Hematopoietic multipotent progenitor cell treated with erythropoietin and hydrocortisone succinate and interleukin-3 and kit ligand, for 15 days (in vitro differentiated cells): ENCODE measurements at places on chromosomes 4 and X.

GRCh38 chrX:134241960-134242619 is 5.1 kb downstream of the CCDC160 start:
- no peak for DNase-seq

DNA sequence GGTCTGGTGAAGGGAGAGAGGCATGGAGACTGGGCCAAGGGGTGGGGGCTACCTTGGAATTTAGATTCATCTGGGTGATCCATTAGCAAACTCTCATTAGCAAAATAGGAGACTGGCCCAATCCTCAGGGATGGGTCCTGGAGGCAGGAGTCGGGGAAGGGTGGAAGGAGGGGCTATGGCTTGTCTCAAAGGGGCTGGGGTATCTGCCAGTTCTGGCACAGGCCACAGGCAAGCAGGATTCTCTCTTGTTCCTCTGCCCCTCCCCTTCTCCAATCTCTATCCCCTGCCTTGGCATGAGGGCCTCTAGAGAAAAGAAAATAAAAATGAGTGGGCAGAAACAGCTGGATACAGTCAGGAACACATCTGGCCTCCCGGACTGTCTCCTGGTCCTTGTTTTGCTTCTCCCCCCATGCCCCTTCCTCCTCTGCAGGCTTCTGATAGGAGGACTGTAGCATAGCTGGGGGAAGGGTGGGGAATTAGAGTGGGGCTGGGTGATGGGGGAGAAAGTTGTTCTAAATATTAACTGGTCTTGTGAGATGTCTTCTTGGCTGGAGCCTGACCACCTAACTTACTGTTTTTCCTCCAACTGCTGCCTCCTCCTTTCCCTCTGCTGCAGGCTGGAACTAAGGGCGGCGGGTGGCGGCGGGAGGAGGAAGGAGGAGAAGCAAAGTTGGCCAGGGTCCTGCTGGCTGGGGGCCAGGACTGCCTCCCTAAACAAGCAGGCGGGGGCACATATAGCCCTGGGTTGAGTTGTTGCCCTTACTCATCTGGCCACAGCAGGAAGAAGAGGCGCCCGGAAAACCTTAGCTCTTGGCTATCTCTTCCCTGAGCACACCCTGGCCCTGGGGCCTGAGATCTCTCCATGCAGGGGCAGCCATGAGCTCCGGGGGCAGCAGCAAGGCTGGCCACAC is 53.3 kb upstream of the LAS1L start:
- peak; percentile 38 for DNase-seq

DNA sequence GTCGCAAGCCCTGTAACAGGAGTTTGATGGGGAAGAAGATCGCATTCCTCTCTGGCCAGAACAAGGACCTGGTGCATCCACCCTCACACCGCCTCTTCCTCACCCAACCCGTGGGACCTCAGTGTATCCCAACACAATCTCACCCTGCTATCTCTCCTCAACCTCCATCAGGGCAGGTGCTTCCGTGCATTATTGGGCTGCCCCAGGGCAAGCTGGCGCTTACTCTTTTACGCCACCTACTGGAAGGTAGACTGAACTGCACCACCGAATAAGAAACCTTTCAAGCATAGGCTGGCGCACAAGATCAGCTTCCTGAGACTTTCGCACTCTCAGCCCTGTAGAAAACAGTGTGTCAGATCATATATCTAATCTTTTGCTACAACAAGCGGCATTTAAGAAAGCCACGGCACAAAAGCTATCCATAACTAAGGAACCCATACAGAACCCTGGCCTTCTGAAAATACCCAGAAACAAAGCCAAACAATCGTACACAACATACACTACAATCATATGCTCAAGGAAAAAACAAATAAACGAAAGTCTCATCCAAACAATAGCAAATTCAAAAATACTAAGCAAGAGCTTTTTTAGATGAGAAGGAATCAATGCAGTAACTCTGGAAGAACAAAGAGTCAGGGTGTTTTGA is 209.3 kb downstream of the UGT8 start:
- DNase-seq = peak; percentile 45

DNA sequence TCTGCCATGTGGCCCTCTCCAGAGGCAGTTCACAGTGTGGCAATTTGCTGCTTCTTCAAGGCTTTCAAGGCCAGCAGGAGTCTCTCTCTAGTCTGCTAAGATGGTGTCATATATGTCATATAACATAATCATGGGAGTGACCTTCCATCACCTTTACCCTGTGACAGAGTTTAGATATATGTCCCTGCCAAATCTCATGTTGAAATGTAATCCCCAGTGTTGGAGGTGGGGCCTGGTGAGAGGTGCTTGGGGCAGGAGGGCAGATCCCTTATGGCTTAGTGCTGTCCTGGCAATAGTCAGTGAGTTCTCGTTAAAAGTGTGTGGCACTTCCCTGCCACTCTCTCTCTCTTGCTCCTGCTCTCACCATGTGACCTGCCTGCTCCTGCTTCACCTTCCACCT is 252.0 kb downstream of the PALLD start:
- no peak for DNase-seq

GRCh38 chr4:80710748-80711451 is 319.6 kb upstream of the BMP3 start:
- DNase-seq = no peak

- DNase-seq = no peak
Measured at GRCh38 chr4:7901311-7901885, 38.3 kb downstream of the AFAP1 start.

- no peak for DNase-seq
Measured at GRCh38 chr4:180617196-180617595, 1626.0 kb upstream of the TENM3 start.

DNA sequence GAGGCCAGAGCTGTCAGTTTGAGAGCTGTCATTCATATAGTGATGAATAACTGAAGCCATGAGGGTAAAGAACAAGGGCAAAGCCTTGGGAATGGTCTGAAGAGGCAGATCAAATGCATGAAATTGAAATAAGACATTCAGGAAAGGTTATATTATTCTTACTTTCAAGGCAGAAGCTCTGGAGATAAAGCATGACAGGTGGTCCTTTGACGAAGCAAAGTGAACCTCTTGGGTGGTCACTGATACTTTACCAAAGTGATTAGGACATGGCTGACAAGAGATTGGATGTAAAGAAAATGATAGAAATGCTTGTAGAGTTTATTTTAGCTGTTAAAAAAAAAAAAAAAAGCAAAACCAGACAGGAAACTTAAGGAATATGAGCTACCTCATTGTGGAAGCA is 634.0 kb upstream of the FTHL17 start:
- no peak for DNase-seq

GRCh38 chrX:101774340-101774739 is 114.7 kb upstream of the ARMCX2 start:
- no peak for DNase-seq
